Fibroblast of skin of back (primary cell): ENCODE measurements at places on chromosomes 4 and X.
A peak's percentile ranks its signal among the peaks of the same experiment; 100 is the strongest.

- no peak for DNase-seq
Observed at GRCh38 chr4:2320152-2320551, 58.2 kb upstream of the MXD4 start.

DNA sequence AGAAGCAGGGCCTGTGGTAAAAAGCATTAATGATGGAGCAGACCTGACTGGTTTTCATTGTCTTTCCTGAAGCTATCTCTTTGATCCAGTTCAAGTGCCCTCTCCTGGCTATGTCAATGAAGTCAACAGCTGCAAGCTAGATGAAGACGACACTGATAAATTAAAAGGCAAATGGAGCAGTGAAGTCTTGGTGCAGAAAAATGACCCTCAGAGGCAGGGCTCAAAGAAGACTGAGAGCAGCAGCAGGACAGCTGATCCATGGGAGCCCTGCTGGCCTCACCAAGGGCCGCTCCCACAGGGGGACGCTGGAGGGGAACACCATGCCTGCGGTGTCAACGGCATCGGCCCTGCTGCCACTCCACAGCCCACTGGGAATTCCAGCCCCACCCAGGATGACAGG, 96.2 kb downstream of the RELL1 start:
- no peak for DNase-seq

DNA sequence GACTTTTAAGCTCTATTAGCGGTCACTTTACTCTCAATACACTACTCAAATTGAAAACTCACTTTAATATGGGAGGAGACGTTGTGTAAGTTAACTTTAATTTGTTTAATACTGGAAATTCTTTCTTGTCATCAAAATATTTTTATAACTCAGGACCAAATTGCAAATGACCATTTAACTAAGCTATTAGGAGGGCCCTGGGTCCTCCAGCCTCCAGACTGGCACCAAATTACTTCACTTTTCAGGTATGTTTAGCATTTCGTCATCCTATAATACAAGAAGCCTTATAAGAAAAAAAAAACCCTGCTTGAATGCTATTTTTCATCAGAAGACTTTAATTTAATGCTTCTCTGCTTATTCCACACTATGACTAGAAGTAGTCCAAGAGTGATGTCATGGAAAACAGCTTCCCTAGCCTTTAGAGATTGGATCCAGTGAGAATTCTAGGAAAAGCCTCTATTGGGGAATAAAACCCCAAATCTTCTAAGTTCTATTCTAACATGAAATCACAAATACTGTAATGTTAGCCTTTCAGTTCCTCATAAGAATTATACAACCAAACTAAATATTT, 6.6 kb downstream of the KLHL15 start:
- no peak for DNase-seq

DNA sequence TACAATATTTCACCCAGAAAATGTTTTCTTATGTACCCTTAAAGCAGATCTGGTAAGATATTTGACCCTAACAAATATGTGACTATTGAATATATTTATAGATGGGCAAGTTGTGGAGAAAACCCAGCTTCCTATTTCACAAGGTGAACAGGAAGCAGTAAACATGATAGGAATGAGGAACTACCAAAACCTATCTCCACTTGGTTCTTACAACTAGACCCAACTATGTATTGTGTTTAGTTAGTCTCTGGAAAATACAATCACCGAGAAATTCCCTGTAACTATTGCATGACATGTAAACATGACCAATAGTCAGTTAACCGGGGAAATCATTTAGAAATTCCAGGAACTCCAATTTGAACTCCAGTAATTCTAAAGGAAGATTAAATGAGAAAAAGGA, 8.4 kb upstream of the RXFP1 start:
- DNase-seq = no peak

DNA sequence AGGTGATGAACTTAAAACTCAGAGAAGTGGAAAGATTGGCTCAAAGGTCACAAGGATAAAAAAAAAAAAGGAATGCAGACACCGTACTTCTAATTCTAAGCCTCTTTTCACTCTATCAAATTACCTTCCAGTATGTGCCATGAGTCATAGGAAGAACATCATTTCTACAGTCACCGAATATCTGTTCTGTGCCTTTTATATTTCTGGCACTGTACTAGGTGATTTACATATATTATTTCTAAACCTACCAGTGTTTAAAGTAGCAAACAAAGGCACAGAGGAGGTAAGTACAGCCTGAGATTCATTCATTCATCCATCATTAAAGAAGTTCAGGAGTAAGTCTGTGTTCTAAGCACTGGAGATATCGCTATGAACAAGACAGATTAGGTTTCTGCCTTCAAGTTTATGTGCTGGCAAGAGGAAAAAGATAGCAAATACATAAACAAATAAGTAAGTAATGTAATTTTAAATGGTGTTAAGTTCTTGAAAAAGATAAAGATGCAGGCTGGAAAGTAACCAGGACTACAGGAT, 65.3 kb downstream of the PALLD start:
- DNase-seq = peak; percentile 66

DNA sequence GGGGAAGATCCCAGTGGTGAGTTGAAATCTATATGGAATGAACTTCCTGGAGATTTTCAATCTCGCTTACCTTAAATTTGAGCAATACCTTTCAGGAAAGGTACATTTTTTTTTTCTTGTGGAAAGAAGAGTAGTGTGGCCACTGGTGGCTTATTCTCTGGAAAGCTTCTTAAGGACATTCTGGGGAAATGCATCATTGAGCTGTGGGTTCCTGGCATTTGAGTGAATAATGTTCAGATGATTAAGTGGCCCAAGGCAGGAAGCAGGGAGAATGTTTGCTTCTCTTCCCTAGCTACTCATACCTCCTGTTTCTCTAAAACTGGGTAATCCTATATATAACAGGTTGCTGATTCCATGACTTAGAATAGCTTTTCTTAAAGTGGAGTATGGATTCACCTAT, 31.8 kb downstream of the STAG2 start:
- peak; percentile 81 for DNase-seq

DNA sequence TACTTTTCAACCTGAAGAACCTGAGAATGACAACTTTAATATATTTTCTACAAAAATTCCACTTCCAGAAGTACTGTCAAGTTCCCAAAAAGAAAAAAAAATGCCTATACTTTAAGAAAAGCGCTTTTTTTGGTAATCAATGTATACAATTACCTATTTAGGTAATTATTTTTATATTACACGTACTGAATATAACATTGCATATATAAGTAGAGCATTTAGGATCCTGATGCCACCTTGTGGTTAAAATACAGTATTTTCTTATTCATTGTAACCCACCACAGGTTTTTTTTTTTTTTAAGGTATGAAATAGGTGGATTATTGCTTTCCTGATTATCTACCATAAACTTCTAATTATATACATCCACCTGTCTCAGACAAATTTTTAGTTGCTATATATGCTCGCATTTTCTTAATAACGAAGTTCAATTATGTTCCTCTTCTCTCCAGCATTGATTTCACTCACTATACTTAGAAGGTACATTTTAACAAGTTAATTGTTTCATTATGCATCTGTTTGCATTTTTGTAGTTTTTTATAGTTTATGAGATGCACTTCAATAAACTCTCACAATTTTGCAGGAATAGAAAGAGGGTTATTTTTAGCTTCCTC, 5.2 kb downstream of the MAP9 start:
- DNase-seq = peak; percentile 27

DNA sequence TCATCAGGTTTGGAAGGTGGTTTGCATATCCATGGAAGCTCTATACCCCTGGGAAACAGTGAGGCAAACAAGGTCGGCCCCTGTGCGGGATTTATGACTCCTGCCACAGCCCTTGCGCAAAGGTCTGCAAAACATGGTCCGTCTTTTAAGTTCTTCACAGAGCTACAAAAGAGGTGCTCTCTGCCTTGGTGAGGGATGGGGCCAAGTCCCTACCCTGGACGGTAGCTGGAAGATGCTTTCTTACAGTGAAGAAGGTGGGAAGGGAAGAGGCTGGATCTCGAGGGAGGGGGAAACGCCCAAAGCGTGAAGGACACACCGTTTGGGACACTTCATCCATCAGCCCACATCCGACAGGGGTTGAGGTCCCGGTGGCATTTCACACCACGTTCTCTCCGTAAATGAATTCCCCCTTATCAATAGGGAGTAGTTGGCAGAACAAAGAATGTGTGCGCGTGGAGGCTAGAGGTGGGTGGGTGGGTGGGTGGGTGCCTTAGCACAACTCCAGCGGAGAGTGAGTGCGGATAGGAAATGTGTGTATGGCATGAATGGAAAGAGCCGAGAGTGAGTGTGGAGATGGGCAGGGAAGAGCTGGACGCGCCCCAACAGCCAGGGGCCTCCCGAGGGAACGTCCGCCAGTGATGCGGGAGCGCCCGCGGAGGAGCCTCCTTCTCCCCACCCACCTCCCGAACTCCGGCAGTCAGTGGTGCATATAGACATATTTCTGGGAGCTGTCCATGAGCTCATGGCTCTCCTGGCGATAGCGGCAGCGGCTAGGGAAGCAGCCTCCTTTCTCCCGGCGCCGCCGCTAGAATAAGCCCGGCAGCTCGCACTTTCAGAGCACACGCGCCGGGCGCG, 68.3 kb downstream of the LARP7 start:
- DNase-seq = peak; percentile 79

DNA sequence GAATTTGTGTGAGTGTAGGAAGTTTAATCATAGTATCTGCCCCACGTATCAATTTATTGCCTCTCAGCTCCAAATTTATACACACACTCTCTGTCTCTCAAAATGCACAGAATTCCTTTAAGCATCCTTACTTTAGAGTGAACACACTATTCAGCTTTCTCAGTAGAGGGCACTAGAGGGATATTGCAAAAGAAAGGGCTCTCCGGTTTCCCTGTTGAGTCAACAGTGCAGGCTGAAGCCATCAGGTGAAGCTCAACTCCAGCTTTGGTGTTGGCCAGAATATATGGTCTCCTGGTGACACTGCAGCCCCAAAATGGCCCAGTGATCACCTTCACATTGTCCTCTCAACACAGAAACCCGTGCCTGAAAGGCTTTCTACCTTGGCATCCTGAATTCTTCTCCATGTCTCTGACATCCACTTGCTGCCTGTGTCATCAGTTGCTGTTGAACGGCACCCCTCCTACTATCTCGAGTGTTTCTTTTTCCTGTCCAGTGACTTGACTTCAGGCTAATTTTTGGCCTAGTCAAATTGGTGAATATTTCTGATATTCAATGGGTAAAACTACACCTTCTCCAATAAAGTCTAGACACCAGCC, 670.5 kb downstream of the GABRG1 start:
- DNase-seq = peak; percentile 7

DNA sequence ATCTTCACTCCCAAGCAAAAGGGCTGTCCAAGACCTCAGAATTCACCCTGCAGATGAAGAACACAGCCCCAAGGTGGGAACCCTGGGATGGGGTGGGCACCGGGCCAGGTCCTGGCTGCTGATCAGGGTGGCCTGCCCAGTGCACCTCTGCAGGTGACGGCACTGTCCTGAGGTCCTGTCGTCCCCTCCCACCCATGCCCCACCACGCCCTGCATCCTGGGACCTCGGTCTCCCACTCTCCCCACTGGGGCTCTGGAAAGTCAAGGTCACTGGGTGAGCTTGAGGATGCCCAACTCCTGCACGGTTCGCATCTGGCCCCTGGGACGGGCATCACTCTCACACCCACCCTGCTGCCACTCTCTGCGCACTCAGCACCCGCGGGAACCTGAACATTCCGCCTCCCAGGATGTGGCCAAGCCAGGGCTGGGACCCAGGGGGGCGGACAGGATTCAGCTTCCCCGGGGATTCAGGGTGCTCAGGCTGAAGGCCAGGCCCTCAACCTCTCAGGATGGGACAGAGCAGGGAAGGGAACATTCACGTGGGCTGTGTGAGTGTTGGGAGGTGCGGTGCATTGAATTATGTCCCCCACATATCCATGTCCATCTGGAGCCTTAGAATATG, 115.9 kb downstream of the CPZ start:
- DNase-seq = no peak

DNA sequence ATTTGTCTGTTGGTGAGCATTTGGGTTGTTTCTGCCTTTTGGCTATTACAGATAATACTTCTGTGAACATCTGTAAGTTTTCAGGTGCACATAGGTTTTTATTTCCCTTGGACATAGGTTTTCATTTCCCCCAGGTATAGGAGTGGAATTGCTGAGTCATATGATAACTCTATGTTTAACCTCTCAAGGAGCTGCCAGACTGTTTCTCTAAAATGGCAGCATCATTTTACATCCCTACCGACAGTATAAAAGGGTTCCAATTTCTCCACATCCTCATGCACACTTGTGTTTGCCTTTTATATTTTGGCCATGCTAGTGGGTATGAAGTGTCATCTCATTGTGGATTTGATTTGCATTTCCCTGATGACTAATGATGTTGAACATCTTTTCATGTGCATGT, 53.5 kb downstream of the TMEM164 start:
- no peak for DNase-seq

- no peak for DNase-seq
Observed at GRCh38 chr4:40969501-40969900, 219.7 kb downstream of the NSUN7 start.

DNA sequence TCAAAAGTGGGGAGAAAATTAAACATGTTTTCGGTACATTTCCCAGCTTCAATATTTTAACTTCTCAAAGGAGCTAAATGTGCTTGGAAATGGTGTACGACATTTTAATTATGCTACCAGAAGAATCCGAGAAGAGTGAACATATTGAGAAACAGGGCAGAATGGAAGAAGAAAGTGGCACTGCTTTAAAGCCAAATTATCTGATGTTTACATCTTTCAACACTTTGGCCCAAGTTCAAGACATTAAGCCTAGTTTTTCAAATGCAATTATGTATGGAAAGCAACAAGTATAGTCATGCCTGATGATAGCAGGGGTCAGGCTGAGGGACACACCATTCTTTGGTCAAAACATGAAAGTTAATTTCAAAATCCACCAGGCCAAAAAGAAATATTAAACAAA, 577.9 kb upstream of the ZFP42 start:
- no peak for DNase-seq

DNA sequence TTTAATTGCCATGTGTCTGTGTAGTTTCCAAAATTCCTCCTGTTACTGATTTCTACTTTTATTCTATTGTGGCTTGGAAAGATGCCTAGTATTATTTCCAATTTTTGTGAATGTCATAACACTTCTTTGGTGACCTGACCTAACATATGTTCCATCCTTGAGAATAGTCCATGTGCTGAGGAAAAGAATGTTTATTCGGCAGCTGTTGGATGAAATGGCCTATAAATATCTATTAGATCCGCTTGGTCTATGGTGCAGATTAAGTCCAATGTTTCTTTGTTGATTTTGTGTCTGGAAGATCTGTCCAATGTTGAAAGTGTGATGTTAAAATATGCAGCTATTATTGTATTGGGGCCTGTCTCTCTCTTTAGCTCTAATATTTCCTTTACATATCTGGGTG, 219.2 kb upstream of the HDX start:
- DNase-seq = no peak

GRCh38 chr4:152947311-152947710, 11.2 kb downstream of the FHDC1 start:
- peak; percentile 64 for DNase-seq

- no peak for DNase-seq
Observed at GRCh38 chr4:10734697-10735096, 50.1 kb upstream of the CLNK start.
